ENCODE measurements at places on chromosomes 5 and 9.
A peak's percentile ranks its signal among the peaks of the same experiment; 100 is the strongest.

DNA sequence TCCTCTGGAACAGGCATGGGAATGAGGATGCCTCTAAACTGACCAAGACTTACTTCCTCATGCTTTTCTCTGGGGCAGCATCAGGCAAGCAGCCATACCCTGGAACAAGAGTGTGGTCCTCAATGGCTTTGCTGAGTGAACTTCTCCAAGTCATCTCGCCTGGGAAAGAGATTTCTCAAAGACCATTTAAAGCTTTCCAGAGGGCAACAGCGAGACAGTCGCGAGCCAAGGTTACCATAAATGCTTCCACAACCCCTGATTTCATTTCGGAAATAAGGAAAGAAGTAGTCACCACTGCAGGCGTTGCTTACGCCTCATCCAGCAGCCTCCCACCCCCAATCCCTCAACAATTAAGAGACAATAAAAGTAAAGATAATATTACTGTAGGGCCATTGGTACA, 1.1 kb upstream of the SNCAIP start:
- no peak for DNase-seq

- DNase-seq = no peak
Observed at GRCh38 chr5:112165897-112166737, 253.0 kb downstream of the EPB41L4A start.

DNA sequence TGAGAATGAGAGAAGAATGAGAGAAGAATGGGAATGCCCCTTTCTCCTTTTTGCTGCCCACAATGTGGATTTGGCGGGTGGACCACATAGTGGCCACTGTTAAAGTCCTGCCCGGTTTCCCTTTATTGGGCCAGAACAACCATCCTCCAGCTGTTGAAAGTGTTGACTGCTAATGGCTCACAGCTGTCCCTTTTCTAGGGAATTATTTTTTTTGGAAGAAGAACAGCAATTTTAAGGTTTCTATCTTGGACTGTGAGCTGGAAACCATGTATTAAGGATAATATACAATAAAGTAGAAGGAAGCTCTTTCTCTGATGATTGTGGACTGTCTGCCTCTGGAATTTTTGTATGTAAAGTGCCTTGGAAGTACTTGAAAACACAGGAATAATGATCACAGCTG, 185.9 kb downstream of the DMRT2 start:
- DNase-seq = no peak

DNA sequence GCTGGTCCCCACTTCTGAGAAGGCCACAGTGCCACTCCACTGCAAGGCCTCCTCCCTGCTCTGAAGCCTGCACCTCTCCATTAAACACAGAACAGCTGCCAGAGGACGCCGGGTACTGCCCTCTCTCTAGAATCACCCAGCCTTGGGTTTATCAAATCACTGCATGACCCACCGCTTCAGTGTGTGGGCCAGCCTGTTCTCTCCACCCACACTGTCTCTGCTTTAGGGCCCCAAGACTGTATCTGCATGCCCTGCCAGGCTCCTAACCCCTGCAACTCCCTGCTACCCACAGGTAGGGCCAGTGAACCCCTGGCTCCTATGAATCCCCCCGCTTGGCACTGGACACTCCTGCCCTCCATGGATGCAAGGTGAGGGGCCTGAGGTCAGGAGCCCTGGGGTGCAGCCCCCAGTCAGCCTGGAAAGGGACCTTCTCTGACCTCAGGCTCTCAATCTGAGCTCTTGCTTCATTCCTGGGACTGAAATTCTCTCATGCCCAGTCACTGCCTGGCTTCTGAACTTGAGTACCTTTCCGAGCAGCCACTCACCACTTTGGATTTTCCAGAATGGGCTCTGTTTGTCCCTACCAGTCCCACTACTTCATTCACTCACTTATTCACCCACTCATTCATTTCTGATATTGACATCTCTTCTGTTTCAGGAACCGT, 206.3 kb downstream of the GABBR2 start:
- DNase-seq = peak; percentile 50

- DNase-seq = peak; percentile 30
Observed at GRCh38 chr9:136694163-136694871, 7.1 kb upstream of the AGPAT2 start.

DNA sequence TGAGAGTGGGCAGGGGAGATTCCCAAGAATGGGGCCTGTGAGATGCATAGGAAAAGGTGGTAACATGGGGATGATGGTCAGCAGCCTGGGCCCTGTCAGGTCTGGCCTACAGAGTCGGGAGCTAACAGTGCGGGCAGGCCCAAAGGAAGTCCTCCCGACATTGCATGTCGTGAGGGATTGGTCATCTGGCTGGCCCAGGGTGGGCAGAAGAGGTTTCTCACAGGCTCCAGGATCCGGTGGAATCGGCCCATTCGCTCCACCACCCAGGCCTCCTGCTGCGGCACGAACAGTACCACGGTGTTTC, 514 bp downstream of the STOML2 start:
- DNase-seq = peak; percentile 17

- DNase-seq = no peak
Observed at GRCh38 chr5:74113196-74113540, 487.2 kb downstream of the ARHGEF28 start.

DNA sequence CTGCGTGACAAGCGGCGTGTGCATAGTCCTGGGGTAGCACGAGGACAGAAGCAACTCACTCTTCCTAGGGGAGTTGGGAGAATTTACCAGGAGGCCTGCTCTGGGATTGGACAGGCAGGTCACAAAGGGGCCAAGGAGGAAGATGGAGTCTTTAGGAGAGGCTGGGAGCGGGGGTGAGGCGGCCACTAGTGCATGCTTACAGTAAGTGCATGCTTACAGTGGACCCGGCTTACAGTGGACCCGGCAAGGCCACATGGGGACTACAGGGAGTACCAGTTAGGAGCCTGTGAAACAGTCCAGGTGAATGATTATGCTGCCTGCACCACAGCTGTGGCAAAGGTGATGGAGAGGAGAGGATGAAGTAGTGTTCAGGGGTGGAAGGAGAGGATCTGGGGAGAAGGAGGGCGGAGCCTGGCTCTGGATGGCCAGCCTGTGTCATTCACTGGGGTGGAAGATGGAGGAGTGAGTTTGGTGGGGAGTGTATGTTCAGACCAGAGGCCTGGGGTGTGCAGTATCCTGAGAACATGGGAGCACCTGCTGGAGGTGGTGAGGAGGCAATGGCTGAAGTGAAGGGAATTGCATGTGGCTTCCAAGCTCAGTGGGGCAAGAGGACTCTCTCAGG, 78.7 kb downstream of the CRB2 start:
- no peak for DNase-seq

- no peak for DNase-seq
Observed at GRCh38 chr9:89405826-89406225, 87.5 kb downstream of the SECISBP2 start.

- no peak for DNase-seq
Observed at GRCh38 chr5:131272307-131272706, 8.5 kb downstream of the CDC42SE2 start.

GRCh38 chr9:89723469-89724100, 118.8 kb downstream of the GADD45G start:
- DNase-seq = no peak

GRCh38 chr9:78614892-78615291, 318.0 kb downstream of the PSAT1 start:
- DNase-seq = no peak

GRCh38 chr5:179194201-179194910, 134.2 kb downstream of the ZNF354C start:
- no peak for DNase-seq

DNA sequence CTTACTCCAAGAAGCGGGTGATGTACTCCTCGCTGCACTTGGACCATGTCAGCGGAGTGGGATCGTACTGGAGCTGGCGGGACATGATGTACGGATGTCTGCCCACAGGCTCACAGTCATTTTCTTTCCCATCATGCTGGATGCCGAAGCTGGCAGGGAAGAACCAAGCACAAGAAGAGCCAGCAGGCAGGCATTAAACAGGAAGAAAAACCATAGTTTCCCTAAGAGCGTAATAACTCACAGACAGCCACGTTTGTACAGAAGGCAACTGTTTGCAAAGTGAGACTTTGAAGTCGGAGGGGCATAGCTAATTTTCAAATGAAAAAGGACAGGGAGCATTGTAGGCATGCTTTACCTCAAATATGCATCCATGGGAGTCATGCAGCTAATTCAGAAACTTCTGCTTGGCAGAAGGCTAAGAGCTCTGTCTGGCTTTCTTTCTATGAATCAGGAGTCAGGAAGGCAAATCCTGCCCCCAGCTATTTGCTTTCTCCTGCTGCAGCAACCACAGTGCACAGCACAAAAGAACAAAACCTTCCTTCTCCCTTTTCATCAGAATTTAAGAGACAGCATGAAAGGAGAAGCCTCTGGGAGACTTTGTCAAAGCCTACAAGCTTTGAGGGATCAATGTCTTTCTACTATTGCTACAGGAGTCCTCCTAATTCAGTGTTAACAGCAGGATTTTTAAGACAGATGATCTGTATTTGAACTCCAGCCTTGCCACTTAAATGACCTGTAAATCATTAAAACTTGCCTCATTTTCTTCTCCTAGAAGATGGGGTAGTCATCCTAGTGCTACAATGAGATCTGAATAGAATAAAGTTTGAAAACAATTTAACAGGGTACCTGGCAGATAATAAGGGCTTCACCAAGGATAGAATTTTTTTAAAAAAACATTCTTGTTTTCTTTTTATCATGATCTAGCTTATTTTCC, 209.1 kb downstream of the TARS1 start:
- peak; percentile 59 for DNase-seq

DNA sequence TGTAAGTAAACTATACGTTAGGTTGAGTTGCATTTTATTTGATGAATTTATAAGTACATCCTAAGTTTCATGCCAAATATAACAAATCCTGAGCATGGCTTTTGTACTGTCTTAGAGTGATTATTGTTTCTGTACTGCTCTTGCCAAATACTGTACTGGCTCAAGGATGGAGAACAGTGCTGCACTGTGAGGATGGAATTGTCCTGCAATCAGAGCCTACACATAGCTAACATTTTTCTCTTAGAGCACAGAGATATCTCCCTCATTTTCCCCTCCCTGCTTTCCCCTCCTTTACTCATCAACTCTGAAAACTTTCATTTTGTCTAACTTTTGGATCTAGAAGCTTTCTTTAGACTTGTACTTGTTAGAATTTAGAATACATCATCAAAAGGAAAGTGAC, 28.3 kb downstream of the LRRC70 start:
- DNase-seq = no peak

- DNase-seq = peak; percentile 76
Observed at GRCh38 chr9:93159601-93160471, 24.1 kb upstream of the WNK2 start.

GRCh38 chr5:34562791-34563190, 93.3 kb upstream of the RAI14 start:
- no peak for DNase-seq

DNA sequence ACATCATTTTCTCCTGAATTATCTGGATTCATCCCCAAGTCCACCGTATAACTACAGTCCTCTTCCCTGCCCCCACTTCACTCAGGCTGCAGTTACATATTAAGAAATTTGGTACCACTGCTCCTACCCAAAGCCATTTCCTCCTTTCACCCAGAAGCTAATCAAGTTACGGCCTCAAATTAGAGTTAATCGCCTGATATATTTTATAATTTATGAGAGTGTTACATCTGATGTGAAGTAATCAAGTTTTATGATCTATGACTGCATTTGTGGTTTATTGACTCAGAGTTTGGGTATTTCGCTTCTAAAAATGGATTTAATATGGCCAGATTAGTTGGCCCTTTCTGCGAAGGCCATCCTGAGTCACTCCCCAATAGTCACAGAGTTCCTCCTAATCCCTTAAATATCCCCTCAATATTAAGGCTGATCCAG, 223.6 kb upstream of the KIF2A start:
- peak; percentile 57 for DNase-seq

GRCh38 chr5:169946743-169947295, 33.5 kb downstream of the INSYN2B start:
- DNase-seq = peak; percentile 53

- DNase-seq = no peak
Observed at GRCh38 chr9:96129747-96130146, 172.2 kb downstream of the HSD17B3 start.

DNA sequence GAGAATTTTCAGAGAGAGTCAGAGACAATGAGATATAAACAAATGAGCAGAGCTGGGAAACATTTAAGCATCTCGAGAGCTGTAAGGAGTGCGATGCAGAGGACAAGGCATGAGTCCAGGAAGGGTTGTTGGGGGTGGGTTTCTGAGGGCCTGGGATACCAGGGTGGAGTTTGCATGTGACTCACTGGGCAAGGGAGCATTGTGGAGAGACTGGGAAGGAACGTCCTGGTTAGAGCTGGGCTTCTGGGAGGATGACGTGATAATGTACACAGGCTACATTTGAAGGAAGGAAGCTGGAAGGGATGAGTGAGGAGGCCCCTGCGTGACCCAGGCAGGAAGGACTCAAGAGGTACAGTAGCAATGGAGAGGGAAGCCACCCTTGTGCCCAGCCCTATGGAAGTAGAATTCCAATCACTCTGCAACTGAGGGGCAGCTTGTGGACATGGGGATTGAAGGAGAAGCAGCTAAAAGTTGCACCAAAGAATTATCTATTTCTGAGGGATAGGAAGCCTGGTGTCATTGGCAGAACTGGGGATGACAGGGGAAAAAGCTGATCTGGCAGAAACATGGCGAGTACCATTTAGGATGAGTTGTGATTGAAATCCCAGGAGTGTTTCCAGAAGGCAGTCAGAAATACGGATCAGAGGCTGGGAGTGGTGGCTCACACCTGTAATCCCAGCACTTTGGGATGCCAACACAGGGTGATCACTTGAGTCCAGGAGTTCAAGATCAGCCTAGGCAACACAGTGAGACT, 59.3 kb upstream of the AFAP1L1 start:
- peak; percentile 98 for DNase-seq

DNA sequence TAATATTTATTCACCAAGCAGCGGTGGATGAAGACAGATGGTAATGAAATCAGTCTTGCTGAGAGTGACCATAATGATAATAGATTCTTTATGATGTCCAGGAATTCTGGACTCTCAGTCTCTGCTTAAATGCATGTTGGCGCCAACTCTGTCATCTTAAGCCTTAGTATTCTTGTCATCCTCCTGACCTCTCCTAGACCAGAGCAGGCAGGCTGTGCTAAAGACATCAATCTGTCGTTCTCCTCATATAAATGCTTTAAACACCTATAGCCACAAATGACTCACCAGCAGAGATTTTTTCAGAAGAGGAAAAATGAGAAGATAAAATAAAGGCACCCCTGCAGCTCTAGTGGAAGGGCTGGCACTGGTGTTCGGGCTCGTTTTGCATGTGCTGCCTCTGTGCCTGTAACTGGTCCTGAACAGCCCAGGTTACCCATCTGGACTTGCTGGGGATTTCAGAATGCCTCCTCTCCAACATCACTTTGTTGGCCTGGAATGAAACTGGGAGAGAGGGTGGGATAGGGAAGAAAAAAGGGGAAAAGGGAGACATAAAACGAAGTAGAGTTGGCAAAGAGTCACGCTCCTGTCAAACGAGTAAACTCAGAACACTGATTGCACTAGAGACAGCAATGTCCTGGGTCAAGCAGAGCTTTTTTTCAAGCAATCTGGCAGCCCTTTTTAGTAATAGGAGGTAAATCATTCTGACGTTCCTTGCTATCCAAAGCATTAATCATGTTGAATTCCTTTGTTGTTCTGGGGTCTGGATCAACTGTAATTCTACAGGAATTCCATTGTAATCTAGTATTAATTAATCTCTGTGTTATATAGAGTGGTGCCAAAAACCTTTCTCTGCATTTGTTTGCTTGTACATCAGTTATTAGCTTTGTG, 195.5 kb upstream of the CLINT1 start:
- DNase-seq = peak; percentile 23

GRCh38 chr5:169748174-169748573, 111.1 kb downstream of the DOCK2 start:
- DNase-seq = no peak

Data from fibroblast of mammary gland (primary cell).